ENCODE measurements at places on chromosomes 7 and 10.

DNA sequence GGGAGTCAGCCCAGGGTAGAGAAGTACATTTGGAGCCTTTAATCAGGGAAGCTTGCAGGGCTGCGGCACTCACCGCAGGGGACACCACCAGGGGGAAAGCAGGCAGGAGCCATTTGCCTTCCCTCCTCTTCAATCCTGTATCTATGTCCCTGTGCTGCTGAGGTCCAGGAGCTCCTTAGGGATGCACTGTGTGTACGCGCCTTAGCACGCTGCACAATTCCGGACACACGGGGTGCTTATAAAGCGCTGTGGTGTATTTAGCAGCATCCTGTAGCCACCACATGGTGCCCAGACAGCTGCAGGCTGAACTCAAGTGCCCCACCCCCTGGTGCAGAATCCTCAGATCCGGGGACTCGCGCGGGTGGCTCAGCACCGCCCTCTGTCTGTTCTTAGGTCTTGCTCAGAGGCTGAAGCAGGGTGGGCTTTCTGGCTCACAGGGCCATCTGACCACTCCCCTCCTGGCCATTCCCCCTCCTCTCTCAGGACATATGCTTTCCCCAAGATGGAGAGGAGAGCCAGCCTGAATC is 421.4 kb downstream of the SDK1 start:
- DNase-seq = peak; percentile 58

DNA sequence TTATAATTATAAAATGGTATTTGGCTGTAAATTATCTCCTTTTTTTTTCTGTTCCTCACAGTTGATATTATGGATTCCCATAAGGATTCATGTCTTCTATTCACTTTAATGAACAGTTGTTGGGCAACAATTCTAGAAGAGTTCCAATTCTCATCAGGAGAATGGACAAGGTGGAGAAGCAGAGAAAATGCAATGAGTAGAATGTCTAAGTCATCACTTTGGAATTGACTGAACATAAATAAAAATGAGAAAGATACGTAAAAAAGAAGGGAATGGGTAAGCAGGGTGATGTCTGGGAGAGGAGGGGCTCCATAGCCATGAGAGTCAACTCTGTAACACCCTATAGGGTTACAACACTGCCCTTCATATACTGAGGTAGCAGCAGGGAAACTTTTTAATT is 1.8 kb upstream of the CAV2 start:
- DNase-seq = no peak

DNA sequence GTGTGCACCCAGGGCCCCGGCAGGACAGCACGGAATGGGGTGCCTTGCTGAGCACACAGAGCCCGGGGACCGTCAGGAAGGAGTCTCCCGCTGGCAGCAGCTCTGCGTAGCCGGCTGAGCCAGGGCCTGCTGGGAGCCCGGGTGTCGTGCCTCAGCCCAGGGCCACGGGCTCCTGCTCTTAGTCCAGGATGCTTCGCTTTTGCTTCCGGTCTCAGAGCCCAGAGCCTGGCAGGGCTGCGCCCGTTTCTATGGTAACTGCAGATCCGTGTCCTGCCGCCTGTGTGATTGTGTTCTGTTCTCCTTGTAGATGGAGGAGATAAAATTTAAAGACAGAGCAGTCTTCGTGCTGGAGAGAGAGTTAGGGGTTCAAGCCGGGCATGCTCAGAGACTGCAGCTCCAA is 53.7 kb upstream of the DPYSL4 start:
- DNase-seq = no peak

- DNase-seq = no peak
Measured at GRCh38 chr7:24587853-24588252, 14.6 kb downstream of the PALS2 start.

Data from brain pericyte (primary cell).